ENCODE measurements at places on chromosomes 12 and 14.
A peak's percentile ranks its signal among the peaks of the same experiment; 100 is the strongest.

- DNase-seq: no peak
Measured at GRCh38 chr12:68521848-68522502, 88.7 kb upstream of the RAP1B start.

DNA sequence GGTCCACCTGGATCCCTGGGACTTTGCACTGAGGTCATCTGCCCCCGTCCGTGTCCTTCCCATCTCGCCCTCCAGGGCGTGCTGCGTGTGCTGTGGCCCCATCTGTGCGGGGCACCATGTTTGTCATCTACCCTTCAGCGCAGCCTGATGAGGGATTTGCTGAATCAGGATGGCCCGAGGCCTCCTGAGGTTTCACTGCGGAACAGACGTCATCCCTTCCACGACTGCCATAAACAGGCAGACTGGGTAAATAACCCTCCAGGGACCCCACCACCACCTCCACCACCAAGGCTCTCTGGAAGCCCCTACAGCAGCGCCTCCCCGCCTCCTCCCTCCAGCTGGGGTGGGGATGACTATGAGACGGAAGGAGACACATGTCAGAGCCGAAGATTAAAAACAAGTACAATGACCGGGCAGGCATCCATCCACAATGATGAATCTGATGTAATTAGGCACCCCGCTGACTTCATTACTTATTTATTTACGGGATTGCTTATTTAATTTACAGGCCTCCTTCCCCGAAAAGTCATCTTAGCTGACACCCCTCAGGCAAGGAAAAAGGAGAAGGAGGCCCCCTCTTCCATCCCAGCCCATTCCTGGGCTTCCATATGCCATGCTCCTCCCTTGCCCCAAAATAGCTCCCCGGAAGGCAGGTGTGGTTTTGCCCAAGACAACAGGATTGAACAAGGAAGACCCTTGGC, 39.4 kb downstream of the NCOR2 start:
- DNase-seq: no peak

GRCh38 chr14:96362071-96362964, 823 bp downstream of the ATG2B start:
- DNase-seq: peak; percentile 65

DNA sequence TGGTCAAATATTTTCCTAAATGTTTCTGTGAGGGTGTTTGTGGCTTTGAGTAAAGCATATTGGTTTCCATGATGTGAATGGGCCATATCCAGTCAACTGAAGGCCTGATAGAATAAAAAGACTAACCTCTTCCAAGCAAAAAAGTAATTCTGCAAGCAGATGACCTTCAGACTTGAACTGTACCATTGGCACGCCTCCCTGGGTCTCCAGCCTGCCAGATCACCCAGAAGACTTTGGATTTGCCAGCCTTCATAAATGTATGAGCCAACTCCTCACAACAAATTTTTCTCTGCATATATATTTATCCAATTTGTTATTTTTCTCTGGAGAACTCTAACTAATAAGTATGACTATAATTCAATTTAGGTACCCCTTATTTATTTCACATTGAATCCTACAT, 190.3 kb downstream of the KIF21A start:
- DNase-seq: no peak

GRCh38 chr14:103131580-103131979, 8.3 kb downstream of the TNFAIP2 start:
- no peak for DNase-seq

DNA sequence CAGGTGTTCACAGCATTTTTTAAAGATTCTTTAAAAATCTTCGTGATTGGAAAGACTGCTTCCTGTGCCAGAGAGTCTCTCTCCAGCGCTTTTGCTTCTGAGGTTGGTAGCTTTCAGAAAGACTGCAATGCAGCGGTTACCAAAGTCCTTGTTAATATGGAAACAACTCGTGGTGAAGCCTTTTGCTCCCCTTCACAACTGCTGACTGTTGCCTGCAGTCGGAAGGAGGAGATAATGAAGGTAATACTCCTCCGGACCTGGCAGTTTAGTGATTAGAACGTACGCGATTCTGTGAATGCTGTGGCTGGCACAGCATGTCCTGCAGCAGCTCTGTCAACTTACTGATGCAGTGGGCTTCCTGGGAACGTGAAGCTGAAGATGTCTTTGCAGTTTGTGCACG, 50.9 kb downstream of the TRAF3 start:
- no peak for DNase-seq

GRCh38 chr12:15214851-15215601, 6.2 kb downstream of the RERG start:
- no peak for DNase-seq

- no peak for DNase-seq
Measured at GRCh38 chr12:124653169-124653931, 85.9 kb upstream of the NCOR2 start.

- DNase-seq: no peak
Measured at GRCh38 chr12:129053232-129053631, 200.0 kb downstream of the GLT1D1 start.

DNA sequence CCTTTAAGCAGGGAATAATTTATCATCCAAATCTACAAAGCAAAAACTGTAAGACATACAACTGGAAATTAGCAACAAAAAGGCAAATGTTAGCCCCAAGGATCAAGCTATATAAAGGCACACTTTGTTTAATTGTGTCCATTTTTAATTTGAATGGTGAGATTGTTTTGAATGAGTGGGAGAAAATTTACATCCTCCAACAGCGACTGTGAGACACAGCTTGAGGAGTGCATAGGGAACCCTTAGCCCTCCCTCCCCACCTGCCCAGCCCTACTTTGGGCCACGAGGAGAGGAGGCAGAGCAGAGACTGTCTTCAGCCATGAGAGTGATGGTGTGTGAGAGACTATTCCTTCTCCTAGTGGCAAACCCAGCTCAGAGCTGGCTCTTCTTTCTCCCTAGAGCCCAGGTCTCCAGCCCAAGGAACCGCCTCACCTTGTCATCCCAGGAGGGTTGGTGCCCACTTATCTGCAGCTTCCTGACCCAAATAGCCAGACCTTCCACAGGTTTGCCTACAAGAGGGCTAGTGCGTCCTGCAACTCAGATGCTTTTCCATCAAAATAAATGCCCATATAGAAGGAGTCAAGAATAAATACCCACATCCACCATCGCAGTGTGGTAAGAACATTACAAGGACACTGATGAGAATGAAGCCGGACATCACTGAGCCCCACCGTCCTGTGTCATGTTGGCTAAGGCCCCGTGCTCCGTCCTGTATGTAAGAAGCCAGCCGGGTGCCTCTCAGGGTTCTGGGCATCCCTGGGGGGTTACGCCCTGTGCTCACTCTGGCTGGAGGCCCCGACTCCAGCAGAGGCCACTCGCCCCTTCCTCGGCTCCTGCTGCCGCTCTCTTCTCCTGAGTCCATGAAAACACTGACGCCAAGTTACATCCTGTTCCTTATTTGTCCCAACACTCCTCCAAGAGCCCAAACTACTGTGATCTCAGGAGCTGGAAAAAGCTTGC, 36.4 kb upstream of the C14orf180 start:
- no peak for DNase-seq

- DNase-seq: peak; percentile 69
Measured at GRCh38 chr12:118061873-118062843, 1.2 kb upstream of the WSB2 start.

DNA sequence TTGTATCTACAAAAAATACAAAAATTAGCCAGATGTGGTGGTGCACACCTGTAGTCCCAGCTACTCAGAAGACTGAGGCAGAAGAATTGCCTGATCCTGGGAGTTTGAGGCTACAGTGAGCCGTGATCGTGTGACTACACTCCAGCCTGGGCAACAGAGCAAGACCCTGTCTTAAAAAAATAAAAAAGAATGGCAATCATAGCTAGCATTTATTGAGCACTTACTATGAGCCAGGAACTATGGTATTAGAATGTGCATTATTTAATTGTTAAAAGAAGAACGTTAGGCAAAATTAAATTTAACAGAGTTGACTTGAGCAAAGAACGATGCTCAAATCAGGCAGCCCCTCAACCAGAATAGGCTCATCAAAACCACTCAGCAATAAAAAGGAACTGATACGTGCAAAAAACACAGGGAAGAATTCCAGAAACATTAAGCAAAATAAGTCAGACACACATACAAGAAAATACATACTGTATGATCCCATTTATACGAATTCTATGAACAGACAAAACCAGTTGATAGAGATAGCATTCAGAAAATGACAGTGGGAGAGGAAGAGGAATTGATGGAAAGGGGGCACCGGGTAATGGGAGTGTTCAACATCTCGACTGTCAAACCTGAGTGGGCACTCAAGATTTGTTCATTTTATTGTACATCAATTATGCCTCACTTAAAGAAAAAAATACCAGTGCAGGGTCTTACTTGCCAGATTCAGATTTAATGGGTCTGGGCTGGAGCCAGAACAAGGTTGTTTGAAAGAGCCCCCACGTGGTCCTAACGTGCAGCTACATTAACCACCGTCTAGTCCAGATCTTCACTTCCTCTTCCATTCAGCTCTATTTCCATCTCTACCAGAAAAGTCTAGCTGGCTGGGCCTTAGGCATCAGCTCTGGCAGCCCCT, 8.0 kb downstream of the SCNN1A start:
- peak; percentile 71 for DNase-seq

- DNase-seq: no peak
Measured at GRCh38 chr12:132717531-132718387, 7.1 kb downstream of the PGAM5 start.

- no peak for DNase-seq
Measured at GRCh38 chr12:87305481-87305880, 723.7 kb downstream of the C12orf50 start.

GRCh38 chr12:84767079-84767478, 145.5 kb downstream of the SLC6A15 start:
- no peak for DNase-seq

GRCh38 chr12:63805704-63806672, 26.3 kb downstream of the RXYLT1 start:
- no peak for DNase-seq

- DNase-seq: no peak
Measured at GRCh38 chr14:63996625-63997220, 143.9 kb downstream of the SYNE2 start.

DNA sequence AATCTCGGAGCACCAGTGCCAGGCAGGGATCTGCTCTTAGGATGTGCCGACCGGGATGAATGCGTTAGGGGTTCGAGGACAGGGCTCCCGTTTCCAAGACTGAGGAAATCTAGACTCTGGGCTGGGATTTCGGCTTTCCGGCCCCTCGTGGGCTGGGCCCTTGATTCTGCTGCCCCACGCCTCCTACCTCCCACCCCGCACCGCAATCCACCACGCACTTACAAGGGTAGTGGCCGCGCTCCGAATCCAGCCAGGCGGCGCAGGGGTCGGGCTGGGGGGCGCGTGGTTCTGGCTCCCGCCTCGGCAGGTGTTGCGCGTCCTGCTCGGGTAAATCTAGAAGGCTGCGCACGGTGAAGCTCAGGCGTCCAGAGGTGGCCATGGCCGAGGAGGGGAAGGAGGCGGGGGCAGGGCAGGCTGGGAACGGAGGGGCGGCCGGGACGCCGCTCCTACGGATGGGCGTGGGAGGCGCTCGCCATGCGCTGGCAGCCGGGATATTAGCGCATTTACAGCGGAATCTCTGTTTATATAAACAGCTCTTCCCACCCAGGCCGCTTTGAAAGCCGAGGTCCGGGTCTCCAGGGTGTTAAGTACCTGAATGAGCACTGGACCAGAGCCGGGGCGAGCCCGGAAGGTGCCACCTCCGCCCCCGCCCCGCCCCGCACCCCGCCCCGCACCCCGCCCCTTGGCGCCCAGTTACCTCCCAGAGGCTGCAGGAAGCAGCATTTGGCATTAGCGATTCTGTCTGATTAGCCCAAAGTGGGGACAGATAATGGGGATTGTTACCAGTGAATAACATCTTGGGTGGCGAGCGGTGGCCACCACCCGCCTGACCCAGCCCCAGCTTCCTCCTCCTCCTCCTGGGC, at the start of gene NKX2-8:
NKX2-8 (minus strand) TSS at position 604 of the 863 bp plus-strand sequence; CDS start at position 379, 225 bp downstream.
- no peak for DNase-seq

DNA sequence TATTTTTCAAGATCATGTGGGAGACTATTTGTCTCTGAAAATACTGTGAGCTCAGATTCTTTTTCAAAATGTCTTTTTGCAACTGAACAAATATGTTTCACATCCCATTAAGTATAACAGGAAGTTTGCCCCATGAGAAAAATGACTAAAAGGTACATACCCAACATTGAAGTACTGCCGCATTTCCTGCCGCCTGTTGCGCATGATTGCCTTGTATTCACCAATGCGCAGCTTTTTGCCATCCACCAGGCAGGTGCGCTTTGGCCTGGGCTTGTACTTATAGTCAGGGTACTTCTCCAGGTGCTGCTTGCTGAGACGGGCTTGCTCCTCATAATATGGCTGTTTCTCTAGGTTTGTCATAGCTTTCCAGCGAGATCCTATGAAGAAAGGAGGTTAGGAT, 413.2 kb downstream of the SOX5 start:
- no peak for DNase-seq

- DNase-seq: no peak
Measured at GRCh38 chr12:65093606-65094005, 27.5 kb downstream of the WIF1 start.

GRCh38 chr14:23431486-23431885, 4.0 kb downstream of the MYH7 start:
- DNase-seq: no peak

DNA sequence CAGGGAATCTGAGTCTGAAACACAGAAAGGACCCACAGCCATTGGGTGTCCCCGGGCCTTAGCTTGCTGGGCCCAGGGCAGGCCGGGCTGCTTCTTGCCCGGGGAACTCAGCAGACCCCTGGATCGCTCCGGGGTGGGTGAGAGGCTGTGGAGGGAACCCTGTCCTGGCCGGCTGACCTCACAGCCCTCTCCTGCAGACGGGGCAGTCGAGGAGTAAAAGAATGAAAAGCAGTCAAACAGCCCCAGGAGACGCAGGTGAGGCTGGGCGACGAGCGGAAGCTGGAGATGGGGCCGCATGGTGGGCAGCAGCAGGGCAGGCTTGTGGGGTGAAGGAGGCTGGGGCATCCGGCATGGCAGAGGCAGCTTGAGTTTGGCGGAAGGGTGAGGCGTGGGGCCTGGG, 57.0 kb downstream of the KIF26A start:
- DNase-seq: no peak

- no peak for DNase-seq
Measured at GRCh38 chr12:18414671-18415070, 153.4 kb downstream of the PIK3C2G start.

GRCh38 chr14:101665478-101666078, 95.9 kb upstream of the PPP2R5C start:
- DNase-seq: no peak

DNA sequence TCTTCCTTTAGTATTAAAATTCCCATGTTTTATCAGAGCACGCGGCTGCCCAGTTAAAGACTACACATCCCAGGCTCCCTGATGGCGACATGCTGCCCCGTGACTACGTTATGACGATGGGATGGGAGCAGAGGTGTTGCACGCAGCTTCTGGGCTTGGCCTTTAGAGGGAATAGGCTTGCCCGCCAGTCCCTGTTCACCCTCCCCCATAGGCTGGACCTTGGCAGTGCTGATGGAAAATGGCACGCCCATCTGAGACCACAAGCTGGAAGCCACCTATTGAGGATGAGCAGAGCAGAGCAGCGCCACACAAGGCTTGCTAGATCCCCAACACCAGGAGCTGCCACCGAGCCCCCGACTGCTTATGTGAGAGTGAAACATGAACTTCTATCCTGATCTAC, 24.7 kb downstream of the TTC7B start:
- no peak for DNase-seq
